ENCODE measurements at places on chromosomes 6 and 20.

DNA sequence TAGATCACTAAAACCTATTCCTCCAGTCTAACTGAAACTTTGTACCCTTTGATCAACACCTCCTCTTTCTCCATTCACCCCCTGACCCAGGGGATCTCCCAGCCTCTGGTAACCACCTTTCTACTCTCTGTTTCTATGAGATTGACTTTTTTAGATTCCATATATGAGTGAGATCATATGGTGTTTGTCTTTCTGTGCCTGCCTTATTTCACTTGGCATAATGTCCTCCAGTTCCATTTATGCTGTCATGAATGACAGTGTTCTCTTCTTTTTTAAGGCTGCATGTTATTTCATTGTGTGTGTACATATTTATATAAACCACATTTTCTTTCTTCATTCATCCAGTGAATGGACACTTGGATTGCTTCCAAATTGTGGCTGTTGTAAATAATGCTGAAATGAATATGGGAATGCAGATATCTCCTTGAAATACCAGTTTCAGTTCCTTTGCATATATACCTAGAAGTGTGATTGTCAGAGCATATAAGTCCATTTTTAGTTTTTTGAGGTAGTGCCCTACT is 57.7 kb downstream of the DHX35 start:
- DNase-seq, result no peak

DNA sequence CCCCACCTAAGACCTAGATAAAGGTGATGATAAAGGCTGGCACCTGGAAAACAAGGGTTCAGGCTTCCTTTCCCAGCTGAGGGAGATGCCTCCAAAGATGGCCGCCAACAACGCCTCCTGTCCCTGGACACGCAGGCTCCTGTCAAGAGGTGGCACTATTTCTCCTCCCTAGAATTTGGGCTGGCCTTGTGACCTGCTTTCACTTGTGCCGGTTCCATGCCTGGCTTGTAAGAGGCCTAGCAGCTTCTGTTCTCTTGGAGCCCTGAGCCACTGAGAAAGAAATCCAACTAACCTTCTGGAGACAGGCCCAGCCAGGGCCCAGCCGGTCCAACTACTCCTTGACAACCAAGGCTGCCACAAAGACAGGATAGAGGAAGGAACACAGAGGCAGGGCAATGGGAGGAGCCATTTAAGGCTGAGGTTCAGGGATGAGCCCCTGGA is 60.2 kb upstream of the RALY start:
- DNase-seq, result peak; percentile 91

- no peak for DNase-seq
Observed at GRCh38 chr6:155399062-155399744, 56.4 kb downstream of the NOX3 start.

DNA sequence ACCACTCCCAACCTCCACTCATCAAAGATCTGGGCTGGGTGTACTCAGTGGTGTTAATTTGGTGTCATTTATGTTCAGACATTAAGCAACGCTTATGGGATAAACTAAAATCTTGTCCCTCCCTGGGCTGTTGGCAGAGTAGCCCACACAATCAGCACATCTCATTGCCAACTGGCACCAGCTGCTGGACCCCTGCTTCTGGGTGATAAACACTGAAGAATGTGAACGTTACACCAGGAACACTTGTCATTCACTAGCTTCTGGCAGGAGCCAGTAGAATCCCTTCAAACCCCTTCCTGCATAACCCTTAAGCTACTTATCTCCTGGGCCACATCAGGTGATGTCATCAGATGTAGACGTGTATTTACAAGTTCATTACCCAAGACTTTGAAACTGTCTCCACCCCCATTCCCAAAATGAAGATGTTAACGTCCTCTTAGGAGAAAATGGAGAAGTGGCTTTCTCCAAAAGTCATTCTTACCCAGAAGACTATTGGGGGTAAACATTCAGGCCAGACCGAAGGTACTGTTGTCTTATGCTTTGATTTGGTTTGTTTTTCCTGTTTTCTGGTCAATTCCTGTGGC is 107.8 kb upstream of the CD93 start:
- DNase-seq, result no peak

DNA sequence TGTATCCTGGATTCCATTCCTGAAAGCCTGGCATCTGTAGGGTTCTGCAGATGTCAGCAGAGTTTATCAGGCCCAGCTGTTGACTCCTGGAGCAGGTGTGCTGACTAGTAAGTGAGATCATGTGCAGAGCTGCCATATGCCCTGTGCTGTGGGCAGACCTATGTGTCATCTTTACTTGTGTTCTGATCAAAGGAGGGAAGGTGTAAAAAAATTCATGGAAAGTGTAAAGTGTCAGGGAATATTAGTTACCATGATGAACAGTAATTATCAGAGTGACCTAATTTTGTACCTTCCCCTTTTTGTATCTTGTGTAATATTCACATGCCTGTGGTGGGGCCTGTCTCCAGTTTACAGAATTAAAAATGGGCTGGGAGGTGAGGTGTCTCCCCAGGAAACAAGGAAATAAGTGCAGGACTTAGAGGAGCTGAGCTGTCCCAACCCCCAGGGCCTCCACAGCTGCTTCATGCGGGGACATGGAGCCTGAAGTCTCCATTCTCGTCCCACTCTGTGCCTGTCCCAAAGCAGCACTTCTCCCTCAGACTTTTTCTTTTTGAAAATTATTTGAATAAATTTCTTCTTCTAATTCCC is 148.2 kb upstream of the GGTLC1 start:
- no peak for DNase-seq

- peak; percentile 77 for DNase-seq
Observed at GRCh38 chr6:43769526-43770371, at the start of gene VEGFA. Gene VEGFA (plus strand): TSS chr6:43770211.

DNA sequence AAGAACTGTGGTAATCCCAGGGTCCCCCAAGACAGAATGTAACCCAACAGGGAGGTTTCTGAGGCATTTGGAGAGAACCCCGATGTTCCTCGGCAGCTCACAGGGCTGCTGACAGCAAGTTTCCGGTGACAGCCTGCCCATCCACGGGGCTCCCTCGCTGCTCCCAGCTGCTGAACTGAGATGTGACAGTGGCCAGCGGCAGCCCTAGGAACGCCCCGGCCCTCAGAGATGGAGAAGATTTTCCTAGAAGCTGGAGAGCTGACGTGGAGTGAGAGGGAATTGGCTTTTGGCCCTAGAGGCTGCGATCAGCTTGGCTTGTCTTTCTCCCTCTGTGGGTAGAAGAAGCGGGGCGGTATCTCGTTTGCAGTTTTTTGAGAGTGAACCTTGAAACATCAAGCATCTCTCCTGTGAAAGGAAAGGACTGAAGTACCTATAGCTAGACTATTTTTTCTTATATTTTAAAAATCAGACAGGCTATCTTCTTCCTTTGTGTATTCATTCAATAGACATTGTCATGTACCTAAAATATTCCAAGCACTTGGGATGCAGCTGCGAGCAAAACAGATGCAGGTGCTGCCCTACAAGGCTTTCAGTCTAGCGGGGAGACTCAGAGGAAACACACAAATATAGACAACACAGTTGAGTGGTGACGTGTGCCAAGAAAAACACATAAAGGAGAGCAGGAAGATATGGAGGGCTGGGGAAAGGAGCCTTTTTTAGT is 28.4 kb upstream of the NFATC2 start:
- no peak for DNase-seq

GRCh38 chr20:50434653-50435396 is 75.4 kb upstream of the PTPN1 start:
- DNase-seq, result no peak

GRCh38 chr6:143054329-143054728 is 6.4 kb upstream of the AIG1 start:
- no peak for DNase-seq

DNA sequence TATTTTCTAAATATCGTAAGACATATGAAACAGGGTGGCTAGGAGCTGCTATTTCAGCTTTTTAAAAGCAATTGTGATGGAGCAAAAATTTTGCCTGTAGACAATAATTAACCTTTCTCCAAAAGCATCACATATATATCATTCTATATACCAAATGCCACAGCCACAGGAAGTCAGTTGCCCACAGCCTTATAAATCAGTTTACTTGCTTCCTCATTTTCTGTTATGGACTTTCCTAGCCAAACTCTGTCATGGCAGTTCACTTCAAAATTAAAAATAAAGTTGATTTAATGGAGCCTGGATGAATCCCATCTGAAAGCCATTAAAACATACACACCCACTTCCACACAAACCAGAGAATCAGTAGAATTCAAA is 93.4 kb upstream of the NHSL1 start:
- DNase-seq, result no peak

- no peak for DNase-seq
Observed at GRCh38 chr20:8853805-8854338, 215.0 kb upstream of the PLCB4 start.

Data from hypothalamus (tissue), 51 donors.